ENCODE measurements at places on chromosomes 5 and 9. TPM values are rescaled to one million over a fixed set of nuclear protein-coding genes. Genes with fewer than 3 reads are reported as not detected.

PTPRD gene
- polyA plus RNA-seq = 145 TPM

KIF12 gene
- 170 TPM for polyA plus RNA-seq

SLC45A2 gene
- polyA plus RNA-seq = 1.0 TPM

PCAT7 gene
- 0.40 TPM for polyA plus RNA-seq

TRAF1 gene
- polyA plus RNA-seq = 7.1 TPM

LHX3 gene
- polyA plus RNA-seq = not detected

DCTN3 gene
- 96.9 TPM for polyA plus RNA-seq

MED7 gene
- polyA plus RNA-seq = 24.3 TPM

BDP1 gene
- 49.7 TPM for polyA plus RNA-seq

MARCOL gene
- polyA plus RNA-seq = not detected

FOXD4L3 gene
- polyA plus RNA-seq = not detected

SLC34A1 gene
- 200 TPM for polyA plus RNA-seq

PRDM9 gene
- polyA plus RNA-seq = 0.15 TPM

DNA sequence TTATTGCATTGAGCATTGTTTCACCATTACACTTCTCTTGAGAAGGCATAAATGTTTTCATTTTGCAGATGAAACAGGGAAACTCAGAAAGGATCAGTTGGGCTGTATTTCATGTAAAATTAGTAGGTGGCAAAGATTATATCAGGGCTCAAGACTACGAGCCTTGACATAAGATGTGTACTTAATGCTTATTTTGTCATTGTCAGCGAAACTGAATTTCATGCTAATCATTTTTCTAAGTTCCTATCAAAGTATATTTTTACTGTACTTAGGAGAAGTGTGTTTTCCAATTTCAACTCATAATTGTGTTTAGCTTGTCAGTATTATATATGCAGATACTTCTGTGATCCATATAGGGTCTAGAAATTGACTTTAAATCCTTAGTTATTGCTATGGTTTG, 123.8 kb downstream of the FBXL7 start:
- DNase-seq = no peak

GRCh38 chr5:7245121-7245651, 150.8 kb upstream of the ADCY2 start:
- peak; percentile 46 for DNase-seq

DNA sequence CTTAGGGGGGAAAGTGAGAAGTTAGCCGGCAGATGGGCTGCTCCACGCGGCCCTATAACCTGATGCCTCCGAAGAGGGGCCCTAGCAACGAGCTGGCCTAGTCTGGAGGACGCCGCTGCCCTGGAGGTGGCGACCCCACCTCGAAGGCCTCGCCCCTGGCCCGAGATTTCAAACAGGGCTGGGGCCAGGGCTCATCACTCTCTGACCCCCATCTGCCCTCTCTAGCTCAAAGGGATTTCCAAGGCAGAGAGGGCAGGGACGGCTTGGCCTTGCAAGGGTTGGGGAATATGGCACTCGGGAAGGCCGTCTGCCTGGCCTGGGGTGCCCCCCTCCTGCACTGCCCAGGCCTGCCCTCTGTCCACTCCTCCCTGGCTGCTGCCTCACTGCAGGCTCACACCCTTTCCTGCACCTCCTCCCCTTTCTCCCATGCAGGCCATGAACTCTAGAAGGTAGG, 25.5 kb upstream of the TIFAB start:
- no peak for DNase-seq

DNA sequence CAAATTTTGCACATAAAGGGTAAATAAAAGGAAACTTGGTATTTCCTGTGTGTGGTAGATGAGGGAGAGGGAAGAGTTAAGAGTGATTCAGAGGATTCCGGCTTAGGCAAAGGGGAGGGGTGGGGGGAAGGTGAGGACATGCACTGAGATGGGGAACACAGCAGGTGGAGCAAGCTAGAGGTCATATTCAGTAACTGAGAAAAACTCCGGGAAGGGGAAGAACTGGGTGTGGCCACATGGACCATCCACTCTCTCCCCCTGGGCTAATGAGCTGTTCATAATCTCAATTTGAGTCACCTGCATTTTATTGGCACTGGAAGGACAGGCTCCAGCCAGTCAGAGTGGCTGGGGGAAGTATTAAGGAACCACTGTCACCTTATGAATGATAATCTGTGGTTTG, 45.1 kb upstream of the UGCG start:
- no peak for DNase-seq

- DNase-seq = no peak
Measured at GRCh38 chr5:72271702-72272101, 48.3 kb downstream of the MRPS27 start.

DNA sequence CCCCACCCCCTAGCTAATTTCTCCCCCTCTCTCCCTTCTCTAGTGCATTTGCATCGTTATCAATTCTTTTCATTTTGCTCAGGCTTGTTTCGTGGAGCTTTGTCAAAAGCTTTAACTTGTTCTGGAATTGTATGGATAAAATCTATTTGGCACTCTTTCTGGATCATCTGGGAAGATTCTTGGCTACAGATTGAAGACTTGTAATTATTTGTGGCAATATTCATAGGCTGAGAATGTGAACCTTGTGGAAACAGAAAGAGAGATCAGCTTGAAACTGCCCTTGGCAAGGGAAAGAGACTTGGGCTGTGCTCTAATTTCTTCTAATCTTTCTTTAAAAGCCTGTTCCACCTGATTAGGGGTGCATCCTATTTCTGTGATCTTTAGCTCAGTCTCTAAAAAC, 340.6 kb upstream of the DAB2 start:
- DNase-seq = no peak

DNA sequence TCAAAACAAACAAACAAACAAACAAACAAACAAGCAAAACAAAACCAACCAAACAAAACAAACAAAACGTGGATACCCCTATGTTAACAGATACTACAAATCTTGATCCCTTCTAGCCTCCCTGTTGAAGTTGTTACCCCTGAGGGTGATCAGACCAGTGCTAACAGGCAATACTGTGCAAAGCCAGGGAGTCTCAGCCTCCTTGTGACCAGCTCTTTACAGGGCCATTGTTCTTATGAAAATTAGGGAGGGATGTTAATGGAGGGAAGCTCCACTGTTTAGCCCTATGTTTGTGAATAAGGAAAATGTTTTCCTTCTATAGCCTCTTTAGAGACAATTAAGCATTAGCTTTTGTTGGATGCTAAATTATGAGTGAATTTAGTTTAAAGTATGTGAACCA, 1072.1 kb upstream of the WWC1 start:
- DNase-seq = no peak

DNA sequence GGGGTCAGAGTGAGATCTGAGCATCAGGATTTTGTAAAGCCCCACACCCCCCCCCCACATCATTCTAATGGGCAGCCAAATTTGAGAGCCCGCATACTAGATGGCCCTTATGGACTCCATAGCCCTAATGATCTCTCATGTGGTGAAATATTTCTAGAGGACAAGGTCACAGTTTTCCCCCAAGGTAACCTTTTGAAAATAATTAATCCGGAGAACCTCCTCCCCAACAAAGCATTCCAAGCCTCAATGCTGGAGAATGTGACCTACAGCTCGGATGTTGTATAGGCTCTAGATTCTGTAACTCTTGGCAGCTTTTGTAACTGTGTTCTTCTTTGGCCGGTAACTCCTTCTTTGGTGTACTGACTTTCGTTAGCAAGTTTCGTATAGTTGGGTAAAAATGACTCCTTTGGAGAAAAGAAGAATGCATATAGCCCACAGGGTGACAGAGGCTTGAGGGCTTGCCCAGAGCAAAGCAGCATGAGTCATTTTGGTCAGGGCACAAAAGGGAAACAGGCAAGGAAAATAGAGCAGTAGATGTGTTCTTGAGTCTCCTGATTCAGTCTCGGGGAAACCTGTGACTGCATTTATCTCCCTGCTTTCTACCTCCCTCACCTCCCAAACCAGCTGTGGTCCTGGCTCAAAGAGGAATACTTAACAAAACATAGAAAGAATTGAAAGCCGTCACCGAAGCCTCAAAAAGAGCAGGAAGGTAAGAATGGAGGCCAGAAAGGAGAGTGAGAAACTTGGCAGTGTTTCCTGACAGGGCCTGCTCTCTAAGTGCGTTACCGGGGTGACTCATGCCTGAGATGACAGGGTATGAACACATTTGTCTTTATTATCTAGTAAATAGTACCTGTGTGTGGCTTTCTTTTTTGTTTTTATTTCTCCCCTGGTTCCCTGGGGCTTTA, 6.6 kb upstream of the XPA start:
- no peak for DNase-seq

GRCh38 chr5:93794954-93795353, 53.6 kb upstream of the POU5F2 start:
- no peak for DNase-seq

GRCh38 chr5:39980056-39980455, 555.3 kb upstream of the DAB2 start:
- no peak for DNase-seq

GRCh38 chr5:125595095-125595494, 828.1 kb upstream of the GRAMD2B start:
- DNase-seq = peak; percentile 57

- DNase-seq = no peak
Measured at GRCh38 chr5:157217289-157218024, 36.8 kb downstream of the ITK start.

- DNase-seq = no peak
Measured at GRCh38 chr9:135533113-135533512, 11.9 kb downstream of the LCN1 start.

DNA sequence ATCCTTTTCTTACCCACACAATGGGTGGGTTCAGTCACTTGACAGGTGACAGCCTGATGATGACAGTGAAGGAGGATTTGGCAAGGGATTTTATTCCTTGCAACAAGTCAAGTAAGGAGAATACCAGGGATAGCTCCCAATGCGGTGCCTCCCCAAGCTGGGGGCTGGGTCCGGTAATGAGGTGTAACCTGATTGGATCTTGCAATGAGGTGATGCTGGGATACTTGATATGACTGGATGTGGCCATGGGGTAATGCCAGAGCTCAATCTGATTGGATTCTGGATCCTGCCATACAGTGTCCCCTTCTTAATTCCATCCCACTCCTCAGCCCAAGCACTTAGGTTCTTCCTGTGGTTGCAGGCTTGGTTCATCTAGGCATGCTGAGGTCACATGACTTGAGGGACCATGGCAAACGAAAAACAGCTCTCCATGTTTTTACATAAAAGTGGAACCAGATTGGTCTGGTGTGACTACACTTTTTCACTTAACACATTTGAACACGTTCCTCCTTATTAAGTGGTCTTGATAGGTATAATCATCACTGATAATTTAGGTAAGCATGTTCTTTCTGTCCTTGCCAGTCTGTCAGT, 181.1 kb downstream of the PDZD2 start:
- no peak for DNase-seq

GRCh38 chr5:103472265-103472664, 90.3 kb downstream of the NUDT12 start:
- DNase-seq = no peak

DNA sequence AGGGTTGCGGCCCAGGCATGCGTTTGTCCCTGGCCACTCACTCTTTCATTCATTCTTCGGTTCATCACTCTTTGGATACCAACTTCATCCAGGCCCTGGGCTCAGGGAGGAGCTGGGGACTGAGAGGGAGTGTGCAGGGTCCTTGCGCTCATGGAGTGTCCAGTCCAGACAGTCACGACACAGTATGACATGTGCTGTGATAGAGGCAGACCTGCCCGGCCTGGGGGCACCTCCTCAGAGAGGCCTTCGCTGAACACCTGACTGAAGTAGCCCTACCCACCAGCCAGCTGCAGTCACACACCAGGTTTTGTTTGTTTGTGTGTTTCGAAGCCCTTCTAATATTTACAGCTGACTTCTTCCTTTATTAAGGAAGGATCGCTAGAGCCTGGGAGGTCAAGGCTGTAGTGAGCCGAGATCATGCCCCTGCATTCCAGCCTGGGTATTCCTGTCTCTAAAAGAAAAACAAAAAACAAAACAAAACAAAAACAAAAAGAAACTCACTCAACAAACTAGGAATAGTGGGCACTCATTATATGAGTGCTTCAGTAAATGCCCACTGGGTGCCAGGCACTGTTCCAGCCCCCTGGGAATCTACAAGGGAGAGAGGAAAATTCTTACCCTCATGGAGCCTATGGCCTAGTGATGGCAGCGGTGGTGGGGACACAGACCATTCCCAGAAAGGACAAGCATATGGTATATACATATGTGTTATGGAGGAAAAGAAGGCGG, 6.3 kb upstream of the PSD2 start:
- no peak for DNase-seq

DNA sequence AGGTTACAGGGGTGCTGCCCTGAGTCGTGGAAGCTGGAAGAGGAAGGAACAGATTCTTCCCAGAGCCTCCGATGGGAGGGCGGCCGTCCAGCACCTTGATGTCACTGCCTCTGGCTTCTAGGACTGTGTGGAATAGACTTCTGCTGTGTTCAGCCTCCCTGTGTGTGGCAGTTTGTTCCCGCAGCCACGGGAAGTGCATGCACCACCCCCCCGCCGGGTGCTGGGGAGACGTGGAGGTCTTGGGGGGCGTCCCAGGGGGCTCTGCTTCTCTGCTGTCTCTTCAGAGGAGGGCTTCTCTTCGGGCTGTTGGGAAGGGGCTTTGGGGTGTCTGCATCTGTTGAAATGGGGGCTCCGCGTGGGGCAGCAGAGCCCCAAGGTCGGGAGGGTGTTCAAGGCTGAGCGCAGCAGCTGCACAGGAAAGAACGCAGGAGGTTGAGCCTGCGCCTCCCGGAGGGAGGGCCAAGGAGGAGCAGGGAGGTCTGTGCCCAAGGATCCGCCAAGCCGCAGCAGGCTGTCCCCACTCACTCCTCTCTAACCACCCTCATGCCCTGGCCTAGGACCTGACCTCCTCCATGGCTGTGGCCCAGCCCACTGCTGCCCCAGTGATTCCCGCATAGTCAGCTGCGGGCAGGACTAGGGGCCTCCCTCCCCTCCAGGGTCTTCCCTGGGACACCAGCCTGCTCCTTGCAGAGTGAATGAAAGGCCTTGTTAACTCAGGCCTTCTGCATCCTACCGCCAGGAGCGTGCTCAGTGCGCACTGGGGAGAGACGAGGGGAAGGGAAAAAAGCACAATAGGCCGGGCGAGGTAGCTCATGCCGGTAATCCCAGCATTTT, 45.0 kb downstream of the ROPN1L start:
- no peak for DNase-seq

GRCh38 chr5:36908544-36909260, 32.1 kb downstream of the NIPBL start:
- no peak for DNase-seq

- DNase-seq = no peak
Measured at GRCh38 chr5:131952301-131952857, 6.9 kb upstream of the MEIKIN start.

GRCh38 chr5:60453186-60453976, 246.6 kb downstream of the DEPDC1B start:
- DNase-seq = no peak

DNA sequence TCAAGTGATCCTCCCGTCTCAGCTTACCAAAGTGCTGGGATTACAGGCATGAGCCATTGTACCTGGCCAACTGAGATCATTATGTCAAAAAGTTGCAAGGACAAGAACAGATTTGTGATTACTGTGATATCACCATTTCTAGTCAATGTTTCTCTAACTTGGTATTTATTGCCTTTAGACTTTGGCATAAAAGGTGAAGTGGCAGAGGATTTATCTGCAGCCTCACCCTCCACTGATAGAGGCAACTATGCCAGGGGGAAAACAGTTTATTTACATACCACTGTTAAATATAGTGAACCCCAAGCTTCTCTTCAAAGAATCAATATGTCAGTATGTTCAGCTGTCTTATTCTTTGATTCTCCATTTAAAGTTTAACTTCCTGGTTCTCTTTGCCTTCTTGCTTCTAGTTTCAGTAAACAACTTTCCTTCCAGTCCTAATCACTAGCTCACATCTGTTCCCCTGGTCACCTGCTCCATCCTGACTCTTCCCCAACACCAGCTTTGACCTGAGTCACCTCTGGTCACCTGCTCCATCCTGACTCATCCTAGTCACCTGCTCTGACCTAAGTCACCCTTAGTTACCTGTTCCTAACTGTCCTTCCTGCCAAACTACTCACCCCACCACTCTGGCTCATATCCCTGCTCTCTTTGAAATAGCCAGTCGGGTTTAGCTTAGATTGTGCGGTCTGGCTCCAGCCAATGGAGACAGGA, 29.9 kb downstream of the SEMA6A start:
- DNase-seq = no peak
